ENCODE measurements at places on chromosomes 3 and 15. TPM values are rescaled to one million over a fixed set of nuclear protein-coding genes. Genes with fewer than 3 reads are reported as not detected.

GRCh38 chr3:184030536-184030935 is 1.0 kb upstream of the HTR3D start:
- no peak overlapping the region for H3K27ac ChIP-seq
- H3K36me3 ChIP-seq: no peaks in the 10 kb centered on the region
- no peaks in the 10 kb centered on the region for H3K4me1 ChIP-seq
- no peak for DNase-seq
- no peak overlapping the region for H3K4me3 ChIP-seq

DNA sequence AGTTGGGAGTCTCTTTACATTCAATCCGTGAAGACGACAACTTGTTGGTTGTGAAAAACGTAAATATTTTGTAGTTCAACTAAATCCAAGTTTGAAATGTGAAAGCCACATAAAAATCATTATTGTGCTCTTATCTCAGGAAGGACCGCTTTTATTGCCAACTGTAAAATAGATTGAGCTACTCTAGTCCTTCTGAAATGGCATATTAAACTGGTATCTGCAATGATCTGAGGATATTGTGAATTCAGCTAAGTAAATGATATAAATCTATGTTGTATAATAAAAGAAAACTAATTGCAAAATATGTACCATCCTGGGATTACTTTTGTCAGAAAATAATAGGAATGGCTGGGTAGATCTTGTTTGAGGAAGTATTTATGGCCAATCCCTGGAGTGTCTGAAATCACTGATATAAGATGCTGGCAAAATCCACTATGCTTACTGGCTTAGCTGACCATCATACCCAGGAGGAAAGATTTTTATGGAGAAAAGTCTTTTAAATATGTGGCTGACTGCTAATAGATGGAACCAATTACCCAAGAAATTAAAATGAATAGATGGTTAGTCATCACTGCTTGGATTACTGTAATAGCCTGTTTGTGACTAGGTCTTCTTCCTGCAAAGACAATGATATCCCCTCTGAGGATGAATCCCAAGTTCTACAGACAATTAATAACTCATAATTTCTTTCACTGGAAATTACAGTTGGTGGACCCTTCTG is 191.8 kb downstream of the SEMA6D start:
- DNase-seq: no peak
- H3K4me1 ChIP-seq: no peaks in the 10 kb centered on the region
- no peak overlapping the region for H3K27ac ChIP-seq
- no peak overlapping the region for H3K4me3 ChIP-seq

GRCh38 chr3:48997714-48998637 is 7.9 kb downstream of the P4HTM start:
- H3K27ac ChIP-seq: no peak overlapping the region
- DNase-seq: peak; percentile 86
- no peak overlapping the region for H3K4me3 ChIP-seq
- H3K4me1 ChIP-seq: no peaks in the 10 kb centered on the region
- H3K27me3 ChIP-seq: no peaks in the 10 kb centered on the region

DNA sequence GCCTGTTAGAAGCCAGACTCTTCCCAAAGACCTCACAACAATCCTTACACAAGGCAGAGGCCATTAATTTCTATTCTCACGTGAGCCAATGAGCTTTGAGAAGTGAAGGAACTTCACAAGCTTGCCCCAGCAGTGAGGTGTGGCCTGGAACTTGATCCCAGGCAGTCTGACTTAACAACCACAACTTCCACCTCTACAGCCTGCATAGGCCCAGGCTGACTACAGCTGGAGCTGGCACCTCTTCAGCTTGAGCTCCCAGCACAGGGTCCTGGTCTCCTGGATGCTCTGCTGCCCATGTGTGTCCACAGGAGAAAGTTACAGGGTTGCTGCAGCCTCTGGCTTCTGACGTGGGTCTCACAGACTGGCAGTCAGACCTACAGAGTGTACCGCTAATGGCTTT is 111.0 kb downstream of the ERC2 start:
- H3K4me3 ChIP-seq: no peak overlapping the region
- H3K27me3 ChIP-seq: no peaks in the 10 kb centered on the region
- H3K4me1 ChIP-seq: no peaks in the 10 kb centered on the region
- DNase-seq: no peak

- no peak overlapping the region for H3K27ac ChIP-seq
- H3K27me3 ChIP-seq: no peaks in the 10 kb centered on the region
- no peak overlapping the region for H3K4me3 ChIP-seq
These were observed 261.9 kb downstream of the TBL1XR1 start for GRCh38 chr3:176935194-176935888.

- peaks cover 11% of the 10 kb centered on the region for H3K4me1 ChIP-seq
- H3K4me3 ChIP-seq: no peak overlapping the region
These were observed 35.7 kb downstream of the TRANK1 start for GRCh38 chr3:36909181-36909580.

DNA sequence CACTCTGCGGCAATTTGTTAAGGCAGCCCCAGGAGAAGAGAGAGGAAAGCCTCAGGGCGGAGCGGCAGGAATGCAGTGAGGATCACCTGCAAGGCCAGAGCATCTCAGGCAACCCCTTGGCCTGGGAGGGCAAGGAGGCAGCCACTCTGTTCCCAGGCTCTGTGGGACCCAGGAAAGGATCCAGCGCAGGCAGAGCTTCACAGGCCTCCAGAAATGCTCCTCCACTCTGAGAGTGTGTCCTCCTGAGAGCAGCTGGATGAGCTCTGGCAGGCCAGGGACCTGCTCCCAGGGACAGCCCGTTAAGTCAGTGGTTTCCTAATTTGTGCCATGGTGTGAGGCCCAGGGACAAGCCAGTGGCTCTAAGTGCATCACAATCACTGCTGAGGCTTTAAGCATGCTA is 35.2 kb downstream of the RAB6B start:
- DNase-seq: no peak
- H3K27me3 ChIP-seq: no peaks in the 10 kb centered on the region
- H3K4me1 ChIP-seq: no peaks in the 10 kb centered on the region
- H3K36me3 ChIP-seq: no peaks in the 10 kb centered on the region
- H3K27ac ChIP-seq: no peak overlapping the region

DNA sequence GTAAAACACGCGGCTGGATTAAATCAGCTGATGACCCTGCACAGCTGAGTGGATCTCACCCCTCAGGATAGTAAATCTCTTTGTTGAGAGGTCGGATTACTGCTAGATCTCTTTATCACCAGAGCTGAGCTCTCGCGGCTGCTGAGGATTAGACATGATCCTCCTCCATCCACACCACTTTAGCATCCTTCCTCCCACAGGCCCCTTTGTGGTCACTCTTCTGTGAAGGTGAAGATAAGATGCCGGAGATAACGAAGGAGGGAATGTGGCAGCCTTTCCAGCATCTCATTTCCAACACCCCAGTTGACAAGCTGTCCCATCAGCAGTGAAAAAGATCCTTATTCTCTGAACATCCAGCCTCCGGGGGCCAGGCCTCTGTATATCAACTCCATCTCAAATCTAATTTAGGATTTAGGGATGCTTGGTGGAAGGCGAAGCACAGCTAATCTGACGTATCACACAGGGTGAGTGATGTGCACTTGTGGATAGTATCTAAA is 47.5 kb upstream of the SELENOK start:
- no peaks in the 10 kb centered on the region for H3K36me3 ChIP-seq
- no peaks in the 10 kb centered on the region for H3K27me3 ChIP-seq
- no peak overlapping the region for H3K27ac ChIP-seq
- H3K4me1 ChIP-seq: no peaks in the 10 kb centered on the region

GRCh38 chr3:128567705-128568356 is 74.8 kb upstream of the GATA2 start:
- no peak overlapping the region for H3K4me3 ChIP-seq
- no peak for DNase-seq
- H3K36me3 ChIP-seq: no peaks in the 10 kb centered on the region
- no peaks in the 10 kb centered on the region for H3K4me1 ChIP-seq

DNA sequence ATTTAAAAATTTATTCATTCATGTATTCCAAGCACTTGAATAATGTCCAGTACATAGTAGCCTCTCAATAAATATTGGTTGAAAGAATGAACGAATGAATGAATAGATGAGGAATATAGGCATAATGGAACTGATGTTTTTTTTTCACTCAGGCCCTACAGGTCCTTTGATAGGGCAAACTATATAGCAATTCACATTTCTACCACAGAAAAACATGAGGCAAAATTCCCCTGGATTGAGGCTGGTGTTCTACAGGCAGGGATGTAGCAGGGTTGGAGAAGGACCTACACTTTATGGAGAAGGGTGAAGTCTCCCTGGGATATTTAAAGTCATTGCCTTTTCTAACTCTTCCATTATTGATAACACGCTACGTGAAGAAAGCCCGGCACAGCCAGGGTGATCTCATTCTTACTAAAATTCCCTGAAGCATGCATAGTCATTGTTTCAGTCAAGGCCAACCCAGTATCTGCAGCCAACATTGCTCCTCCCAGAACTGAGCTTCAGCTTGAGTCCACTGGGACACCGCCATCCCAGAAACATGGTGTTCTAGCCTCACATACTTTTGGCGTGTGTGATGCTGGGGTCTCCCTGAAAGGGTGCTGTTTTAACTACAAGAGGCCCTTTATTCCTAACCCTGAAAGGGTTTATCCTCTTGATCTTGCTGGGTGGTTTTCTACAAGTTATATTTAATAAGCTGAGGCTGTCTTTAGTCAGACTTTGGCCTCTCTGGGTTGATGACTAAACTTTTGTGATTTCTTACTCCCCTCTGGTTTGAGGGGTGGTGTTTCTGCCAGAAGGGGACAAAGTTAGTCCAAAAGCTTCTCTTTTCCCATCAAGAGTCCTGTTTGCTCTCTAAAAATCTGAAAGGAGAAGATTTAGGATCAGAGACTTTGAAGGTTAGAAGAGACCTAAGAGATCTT is 25.9 kb upstream of the FBN1 start:
- peaks cover 21% of the 10 kb centered on the region for H3K4me1 ChIP-seq
- no peak overlapping the region for H3K4me3 ChIP-seq
- no peaks in the 10 kb centered on the region for H3K27me3 ChIP-seq

- no peak overlapping the region for H3K4me3 ChIP-seq
- no peak for DNase-seq
- no peaks in the 10 kb centered on the region for H3K36me3 ChIP-seq
- H3K4me1 ChIP-seq: no peaks in the 10 kb centered on the region
- H3K27ac ChIP-seq: no peak overlapping the region
- no peaks in the 10 kb centered on the region for H3K27me3 ChIP-seq
These were observed 37.1 kb upstream of the APEH start for GRCh38 chr3:49636883-49637609.

GRCh38 chr3:52221563-52222318 is 3.7 kb downstream of the TLR9 start:
- H3K4me1 ChIP-seq: peaks cover 16% of the 10 kb centered on the region
- H3K27ac ChIP-seq: no peak overlapping the region
- no peaks in the 10 kb centered on the region for H3K36me3 ChIP-seq
- H3K4me3 ChIP-seq: no peak overlapping the region
- H3K27me3 ChIP-seq: no peaks in the 10 kb centered on the region

DNA sequence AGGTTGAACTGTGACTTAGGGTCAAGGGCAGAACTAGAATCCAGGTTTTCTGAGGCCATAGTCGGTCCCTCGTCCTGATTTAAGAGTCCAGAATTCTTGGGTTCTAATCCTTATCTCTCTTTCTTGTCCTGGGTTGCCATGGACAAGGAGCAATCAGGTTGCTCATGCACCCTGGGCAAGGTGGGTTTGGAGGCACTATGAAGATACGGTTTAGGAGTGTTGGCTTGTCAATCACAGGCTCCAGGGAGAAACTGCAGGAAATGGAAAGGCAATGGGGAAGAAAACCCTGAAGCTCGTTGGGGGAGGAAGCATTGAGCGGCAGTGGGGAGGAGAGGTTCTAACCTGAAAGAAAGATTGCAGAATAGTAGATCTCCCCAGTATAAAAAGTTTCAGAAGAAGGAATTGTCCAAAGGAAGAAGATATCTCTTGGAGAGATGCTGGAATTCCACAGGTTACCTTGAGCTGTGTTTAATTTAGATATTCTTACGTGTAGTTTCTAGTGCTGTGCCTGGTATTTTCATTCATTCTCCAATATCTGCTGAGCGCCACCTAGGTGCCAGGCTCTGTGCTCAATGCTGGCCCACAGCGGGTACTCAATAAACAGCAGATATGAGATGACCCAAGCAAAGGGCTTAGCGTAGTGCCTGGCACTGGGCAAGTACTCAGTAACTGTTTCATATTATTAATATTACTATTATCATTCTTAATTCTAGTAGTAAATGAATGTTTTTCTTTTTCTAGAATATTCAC is 2.0 kb downstream of the ACAN start:
- H3K4me3 ChIP-seq: no peak overlapping the region
- H3K4me1 ChIP-seq: no peaks in the 10 kb centered on the region
- H3K36me3 ChIP-seq: no peaks in the 10 kb centered on the region

GRCh38 chr3:11602886-11603527 is 40.7 kb downstream of the VGLL4 start:
- H3K4me1 ChIP-seq: peaks cover 6% of the 10 kb centered on the region
- H3K27ac ChIP-seq: no peak overlapping the region
- no peak for DNase-seq
- H3K4me3 ChIP-seq: no peak overlapping the region

GRCh38 chr3:185330644-185331043 is 32.3 kb upstream of the MAP3K13 start:
- H3K27ac ChIP-seq: no peak overlapping the region
- DNase-seq: no peak
- H3K36me3 ChIP-seq: no peaks in the 10 kb centered on the region
- no peak overlapping the region for H3K4me3 ChIP-seq

DNA sequence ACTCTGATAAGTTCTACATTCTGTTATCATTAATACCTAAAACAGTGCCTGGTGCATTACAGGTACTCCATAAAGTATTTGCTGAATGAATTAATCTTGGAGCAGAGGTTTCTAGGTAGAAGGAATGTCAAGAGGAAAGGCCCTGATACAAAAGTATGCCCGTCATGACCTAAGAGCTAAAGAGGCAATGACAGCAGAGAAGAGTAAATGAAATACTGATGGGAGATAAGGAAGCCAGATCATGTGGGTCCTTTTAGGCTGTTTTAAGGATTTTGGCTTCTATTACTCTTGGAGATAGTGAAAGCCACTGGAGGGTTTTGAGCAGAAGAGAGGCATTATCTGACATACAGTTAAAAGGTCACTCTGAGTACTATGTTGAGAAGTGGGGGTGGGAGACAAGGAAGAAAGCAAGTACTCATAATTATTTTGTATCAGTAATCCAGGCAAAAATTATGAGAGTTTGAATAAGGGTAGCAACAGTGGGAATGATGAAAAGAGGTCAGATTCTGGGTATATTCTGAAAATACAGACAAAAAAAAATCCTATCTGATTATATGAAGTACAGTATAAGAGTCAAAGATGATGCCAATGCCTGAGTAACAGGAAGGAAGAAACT is 48.3 kb downstream of the DENND4A start:
- peaks cover 4% of the 10 kb centered on the region for H3K36me3 ChIP-seq
- no peak overlapping the region for H3K27ac ChIP-seq
- peak; percentile 6 for DNase-seq
- H3K4me1 ChIP-seq: no peaks in the 10 kb centered on the region

- H3K4me3 ChIP-seq: no peak overlapping the region
- no peaks in the 10 kb centered on the region for H3K4me1 ChIP-seq
- no peaks in the 10 kb centered on the region for H3K27me3 ChIP-seq
- DNase-seq: peak; percentile 14
- H3K27ac ChIP-seq: no peak overlapping the region
These were observed 20.5 kb downstream of the SLC35A5 start for GRCh38 chr3:112582244-112582874.

GHSR gene
- polyA plus RNA-seq: not detected

FBXL22 gene
- polyA plus RNA-seq: 0.10 TPM

RLBP1 gene
- polyA plus RNA-seq: not detected

SH2D7 gene
- not detected for polyA plus RNA-seq

LNP1 gene
- polyA plus RNA-seq: 2.5 TPM

NR1I2 gene
- polyA plus RNA-seq: not detected

USP50 gene
- not detected for polyA plus RNA-seq

CACNA2D2 gene
- polyA plus RNA-seq: 1.1 TPM

ROBO2 gene
- polyA plus RNA-seq: not detected

OXSM gene
- 21.6 TPM for polyA plus RNA-seq

LRTM1 gene
- polyA plus RNA-seq: not detected

FOXB1 gene
- polyA plus RNA-seq: not detected

Measured in SK-N-SH (cell line).